ENCODE measurements at places on chromosomes 12 and 14.
A peak's percentile ranks its signal among the peaks of the same experiment; 100 is the strongest.

- DNase-seq = no peak
Measured at GRCh38 chr14:61733972-61734371, 28.2 kb upstream of the SNAPC1 start.

- DNase-seq = no peak
Measured at GRCh38 chr12:101813117-101813516, 17.6 kb downstream of the GNPTAB start.

GRCh38 chr14:91444335-91445020 is 26.9 kb upstream of the CCDC88C start:
- DNase-seq = no peak

GRCh38 chr14:71692496-71692895 is 239.7 kb upstream of the RGS6 start:
- DNase-seq = peak; percentile 79

GRCh38 chr14:78581229-78581628 is 411.1 kb downstream of the NRXN3 start:
- DNase-seq = no peak

- no peak for DNase-seq
Measured at GRCh38 chr14:79570648-79571047, 640.7 kb downstream of the DIO2 start.

DNA sequence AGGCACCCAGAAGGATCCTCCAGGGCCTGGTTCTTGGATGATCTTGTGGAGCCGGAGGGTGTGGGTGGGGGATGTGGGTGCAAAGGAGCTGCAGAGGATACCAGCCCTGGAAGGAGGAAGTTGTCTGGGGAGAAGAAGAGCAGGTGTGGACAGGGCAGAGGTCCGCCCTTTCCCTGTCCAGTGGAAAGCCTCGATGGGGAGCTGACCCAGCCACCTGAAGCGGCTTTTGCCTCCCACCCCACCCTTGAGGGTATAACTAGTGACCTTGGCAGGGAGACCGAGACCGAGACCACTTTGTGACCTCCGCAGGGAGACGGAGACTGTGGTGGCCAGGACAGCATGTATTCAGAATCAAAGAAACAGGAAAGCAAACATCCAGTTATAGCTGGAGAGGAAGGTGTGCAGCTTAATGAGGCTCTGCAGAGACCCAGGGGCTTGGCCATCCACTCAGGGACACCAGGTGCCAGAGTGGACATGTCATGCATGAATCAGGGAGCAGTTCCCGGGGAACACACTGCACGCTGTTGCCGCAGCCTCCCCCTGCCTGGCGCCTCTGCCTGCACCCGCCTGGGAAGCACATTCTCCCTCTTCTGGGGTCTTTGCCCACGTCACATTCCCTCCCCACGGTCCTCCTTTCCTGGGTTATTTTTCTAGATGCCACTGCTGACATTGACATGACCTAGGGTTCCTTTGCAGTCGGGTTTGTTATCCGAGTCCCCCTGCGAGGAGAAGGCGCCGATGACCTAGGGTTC is 87.7 kb downstream of the ADGRD1 start:
- DNase-seq = no peak
